CD4-positive, alpha-beta T cell treated with Interleukin-4 for 4 hours (primary cell): ENCODE measurements at places on chromosomes 16 and 17.

GRCh38 chr17:4854111-4854681 is 21.1 kb downstream of the MINK1 start:
- no peak for DNase-seq

- DNase-seq = no peak
Measured at GRCh38 chr17:76131692-76132573, 9.1 kb downstream of the FOXJ1 start.

- no peak for DNase-seq
Measured at GRCh38 chr16:73058616-73059409, 10.9 kb upstream of the ZFHX3 start.

- peak; percentile 27 for DNase-seq
Measured at GRCh38 chr17:1398931-1399678, 917 bp downstream of the YWHAE start.

DNA sequence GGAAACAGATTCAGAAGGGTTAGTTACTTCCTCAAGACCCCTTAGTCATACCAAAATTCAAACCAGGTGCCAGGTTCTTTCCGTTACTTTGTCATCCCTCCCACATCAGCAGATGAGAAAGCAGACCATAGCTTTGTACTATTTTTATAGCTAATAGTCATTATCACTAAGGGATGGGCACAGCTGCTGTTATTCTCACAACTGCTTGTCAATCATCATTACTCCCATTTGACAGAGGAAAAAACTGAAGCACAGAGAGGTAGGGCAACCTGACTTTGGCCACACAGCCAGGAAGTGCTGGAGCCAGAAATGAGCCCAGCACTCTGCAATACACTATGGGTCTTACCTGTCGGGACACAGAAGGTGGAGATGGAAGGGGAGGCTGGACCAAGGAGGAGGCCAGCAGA is 30.0 kb downstream of the TEKT5 start:
- DNase-seq = no peak

GRCh38 chr16:19513377-19514053 is 8.4 kb downstream of the GDE1 start:
- DNase-seq = no peak

DNA sequence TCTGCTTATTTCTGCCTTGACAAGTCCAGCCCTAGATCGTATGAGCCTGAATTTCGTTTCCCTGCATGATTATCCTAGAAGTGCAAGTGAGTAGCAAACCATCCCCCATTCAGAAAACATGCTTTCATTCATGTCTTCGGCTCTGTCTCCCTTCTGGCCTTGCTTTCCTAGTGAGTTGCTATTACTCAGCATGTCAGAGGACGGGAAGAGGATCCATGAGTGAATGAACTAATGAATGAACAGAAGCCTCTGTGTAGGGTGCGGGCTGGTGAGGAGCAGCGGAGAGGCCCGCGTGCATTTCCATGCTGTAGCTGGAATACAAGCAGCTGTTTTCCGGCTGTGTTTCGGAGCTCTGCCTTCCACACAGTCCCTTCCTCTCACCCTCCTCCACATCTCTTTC is 155.7 kb upstream of the NOL11 start:
- DNase-seq = no peak

GRCh38 chr16:87809150-87809902 is 43.5 kb upstream of the KLHDC4 start:
- DNase-seq = no peak

DNA sequence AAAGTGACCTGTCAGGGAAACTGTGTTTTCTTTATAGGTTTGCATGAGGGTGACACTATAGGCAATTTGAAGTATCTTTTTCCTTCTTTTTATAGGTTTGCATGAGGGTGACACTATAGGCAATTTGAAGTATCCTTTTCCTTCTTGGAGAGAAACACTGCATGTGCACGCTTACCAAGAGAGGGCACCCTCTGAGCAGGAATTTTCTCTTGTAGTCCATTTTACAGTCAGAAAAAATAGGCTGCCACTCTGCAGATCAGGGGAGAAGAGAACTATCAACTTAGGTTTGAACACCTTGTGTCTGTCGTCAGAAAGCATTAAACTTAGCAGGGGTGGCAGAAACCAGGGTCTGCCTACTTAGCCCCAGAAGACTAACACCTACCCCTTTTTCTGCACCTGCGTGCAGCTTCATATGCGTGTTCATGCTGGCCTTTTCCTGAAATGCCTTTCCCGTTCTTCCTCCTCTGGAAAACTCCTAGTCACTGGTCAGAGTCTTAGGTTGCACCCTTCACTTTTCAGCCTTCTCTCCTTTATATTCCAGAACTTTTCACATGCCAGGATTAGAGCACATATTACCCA is 16.4 kb upstream of the SMIM36 start:
- no peak for DNase-seq

GRCh38 chr16:56558024-56558747 is 6.7 kb upstream of the MT4 start:
- no peak for DNase-seq

GRCh38 chr17:81309140-81309858 is 14.2 kb upstream of the SLC38A10 start:
- peak; percentile 23 for DNase-seq

DNA sequence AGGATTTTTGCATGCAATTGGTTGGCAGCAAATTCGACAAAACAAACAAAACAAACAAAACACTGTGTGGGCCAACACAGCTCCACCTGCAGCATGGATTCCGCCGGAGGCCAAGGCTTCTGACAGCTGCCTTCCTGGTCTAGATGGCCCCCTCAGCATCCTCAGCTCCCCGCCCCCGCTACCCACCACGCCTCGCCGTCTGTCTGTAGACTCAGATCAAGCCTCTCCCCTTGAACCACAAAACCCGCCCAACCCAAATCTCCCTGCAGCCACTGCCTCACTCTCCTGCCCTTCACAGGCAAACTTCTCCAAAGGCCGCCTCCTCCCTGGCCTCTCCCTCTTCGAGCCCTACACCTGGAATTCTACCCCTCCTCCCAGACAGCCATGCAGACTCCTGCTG is 57.9 kb downstream of the RTN4RL1 start:
- no peak for DNase-seq

GRCh38 chr16:82667437-82667836 is 40.7 kb downstream of the CDH13 start:
- DNase-seq = no peak

DNA sequence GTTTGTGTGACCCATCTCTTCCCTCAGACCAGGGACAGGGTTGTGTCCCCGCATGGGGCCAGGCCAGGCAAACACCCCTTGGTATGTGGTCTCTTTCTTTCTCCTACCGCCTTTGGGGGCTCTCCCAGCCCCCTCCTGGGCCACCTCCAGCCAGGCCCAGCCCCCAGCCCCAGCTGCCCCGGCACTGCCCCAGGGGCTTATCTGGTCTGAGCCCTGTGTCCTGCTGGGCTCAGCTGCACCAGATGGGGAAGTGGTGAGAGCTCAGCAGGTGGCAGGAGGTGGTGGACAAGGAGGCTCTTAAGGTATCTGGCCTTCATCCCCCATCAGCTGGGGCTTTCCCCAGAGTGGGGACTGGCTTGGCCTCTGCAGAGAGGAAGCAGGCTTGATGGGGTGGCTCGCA is 8.7 kb downstream of the ADAM11 start:
- no peak for DNase-seq

DNA sequence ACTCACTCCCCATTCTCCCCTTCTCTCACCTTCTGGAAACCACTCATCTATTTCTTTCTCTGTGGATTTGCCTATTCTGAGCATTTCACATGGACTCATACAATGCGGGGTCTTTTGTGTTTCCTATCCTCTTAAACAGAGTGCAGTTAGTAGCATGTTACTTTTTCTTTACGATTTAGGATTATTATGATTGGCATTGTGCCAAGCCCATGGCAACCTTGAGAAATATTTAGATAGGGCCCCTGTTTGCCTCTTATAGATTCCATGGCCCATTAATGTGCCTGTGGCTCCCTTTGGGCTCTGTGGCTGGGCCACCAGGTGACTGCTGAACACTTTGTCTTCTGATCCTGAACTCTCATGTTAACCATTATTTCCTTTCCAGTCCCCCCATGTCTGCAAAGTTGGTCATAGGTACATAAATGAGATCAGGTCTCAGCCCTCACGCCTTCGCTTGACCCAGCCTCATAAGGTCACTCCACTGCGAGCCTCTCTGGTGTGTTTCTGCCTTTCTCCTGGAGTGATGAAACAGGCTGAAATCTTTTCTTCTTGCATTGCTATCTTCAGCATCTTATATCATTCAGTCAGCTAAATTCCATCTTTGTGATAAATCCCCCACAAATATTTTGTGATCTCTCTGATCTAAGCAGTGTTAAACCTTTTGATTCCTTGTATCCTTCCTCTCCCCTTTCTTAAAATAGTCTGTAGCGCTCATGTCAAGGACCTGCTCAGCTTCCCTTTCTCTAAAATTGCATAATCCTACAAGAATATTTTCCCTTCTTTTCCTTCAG is 44.0 kb downstream of the MYH3 start:
- DNase-seq = no peak

DNA sequence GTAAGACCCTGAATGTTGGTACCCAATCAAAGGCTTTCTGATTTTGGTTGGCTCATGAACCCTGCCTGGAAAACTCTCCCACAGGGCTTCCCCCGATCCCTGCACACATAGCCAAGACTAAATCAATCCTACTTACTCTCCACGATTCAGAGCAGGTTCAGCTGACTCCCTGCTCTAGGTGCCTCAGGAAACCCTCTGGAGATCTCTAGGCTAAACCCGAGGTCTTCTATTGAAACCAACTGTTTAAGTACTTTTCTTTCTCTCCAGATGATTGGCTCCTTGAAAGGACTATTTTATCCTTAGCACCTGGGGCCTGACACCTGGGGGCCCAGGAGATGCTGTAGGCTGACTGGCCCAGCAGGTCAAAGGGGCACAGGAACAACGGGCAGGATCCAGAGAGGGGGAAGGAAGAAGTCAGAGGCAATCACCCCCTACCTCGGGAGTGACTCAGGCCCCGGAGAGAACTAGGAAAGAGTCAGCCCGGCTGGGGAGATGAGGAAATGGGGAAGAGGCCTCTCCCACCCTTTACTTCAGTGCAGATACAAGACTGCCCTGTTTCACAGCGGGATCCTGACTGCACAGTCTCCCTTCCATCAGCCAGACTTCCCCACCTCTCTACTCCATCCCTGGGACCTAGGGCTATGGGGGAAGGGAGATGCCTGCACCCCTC is 2.0 kb downstream of the TBC1D10B start:
- DNase-seq = no peak

- DNase-seq = peak; percentile 39
Measured at GRCh38 chr16:4515611-4516233, 22.9 kb downstream of the CDIP1 start.

DNA sequence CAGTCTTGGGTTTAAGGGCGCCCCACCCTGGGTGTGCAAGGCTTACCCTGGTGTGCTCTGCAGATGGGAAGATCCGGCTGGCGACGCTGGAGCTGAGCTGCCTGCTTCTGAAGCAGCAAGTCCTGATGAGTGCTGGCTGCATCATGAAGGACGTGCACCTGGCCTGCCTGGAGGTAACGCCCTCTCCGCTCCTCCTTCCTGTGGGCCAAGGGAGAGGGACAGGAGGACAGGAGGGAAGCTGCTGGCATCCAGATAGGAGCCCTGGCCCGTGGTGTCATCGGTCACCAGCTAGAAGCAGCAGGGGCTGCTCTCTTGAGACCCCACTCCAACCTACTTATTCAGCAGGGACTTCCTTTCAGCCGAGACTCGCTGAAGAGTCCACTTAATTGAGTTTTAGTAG is 97.8 kb downstream of the CLEC16A start:
- no peak for DNase-seq

DNA sequence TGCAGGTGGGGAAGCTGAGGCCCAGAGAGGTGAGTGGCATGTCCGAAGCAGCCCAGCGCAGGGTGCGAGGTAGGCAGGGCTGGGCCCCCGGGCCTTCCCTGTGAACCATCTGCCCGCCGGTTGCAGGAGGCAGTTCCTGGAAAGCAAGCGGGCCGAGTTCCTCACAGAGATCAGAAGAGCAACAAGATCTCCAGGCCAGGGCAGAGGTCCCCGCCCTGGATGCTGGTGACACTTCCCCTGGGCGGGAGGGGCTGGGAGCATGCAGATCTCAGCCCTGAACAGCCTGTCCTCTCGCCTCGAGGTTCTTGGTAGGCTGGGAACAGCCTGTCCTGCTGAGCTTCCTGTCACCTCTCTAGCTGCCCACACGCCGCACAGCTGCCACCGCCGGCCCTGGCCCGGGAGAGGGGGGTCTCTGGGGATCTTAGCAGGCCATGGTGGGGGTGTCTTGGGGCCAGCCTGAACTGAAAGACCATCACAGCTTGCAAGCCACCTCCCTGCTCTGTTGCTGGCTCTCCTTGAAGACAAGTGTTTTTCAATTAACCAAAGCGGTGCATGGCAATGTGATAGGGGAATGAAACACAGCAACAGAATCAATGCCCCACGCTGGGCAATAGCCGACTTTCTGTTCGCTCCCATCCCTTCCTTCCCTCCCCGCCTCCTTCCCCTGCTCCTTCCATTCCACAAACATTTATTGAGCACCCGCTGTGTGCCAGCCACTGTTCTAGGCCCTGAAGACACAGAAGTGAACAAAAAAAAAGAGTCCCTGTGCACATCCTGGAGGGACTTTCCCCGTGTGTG is 31.7 kb downstream of the SOCS1 start:
- peak; percentile 53 for DNase-seq

DNA sequence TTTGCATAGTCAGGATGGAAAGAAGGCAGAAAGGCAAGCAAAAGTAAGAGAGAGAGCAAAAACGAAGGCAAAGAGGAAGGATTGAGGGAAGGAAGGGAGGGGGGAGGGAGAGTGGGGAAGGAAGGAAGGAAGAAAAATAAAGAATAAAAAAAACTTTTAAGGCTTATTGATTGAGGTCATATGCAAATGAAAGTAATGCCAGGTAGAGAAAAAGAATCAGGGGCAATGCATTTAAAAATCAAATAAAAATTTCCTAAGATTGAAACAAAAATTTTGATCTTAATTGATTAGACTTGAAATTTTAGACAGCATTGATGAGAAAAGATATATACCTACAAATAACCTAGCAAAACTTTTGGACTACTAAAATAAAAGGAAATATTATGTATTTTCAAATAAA is 153.9 kb upstream of the KIF2B start:
- no peak for DNase-seq

DNA sequence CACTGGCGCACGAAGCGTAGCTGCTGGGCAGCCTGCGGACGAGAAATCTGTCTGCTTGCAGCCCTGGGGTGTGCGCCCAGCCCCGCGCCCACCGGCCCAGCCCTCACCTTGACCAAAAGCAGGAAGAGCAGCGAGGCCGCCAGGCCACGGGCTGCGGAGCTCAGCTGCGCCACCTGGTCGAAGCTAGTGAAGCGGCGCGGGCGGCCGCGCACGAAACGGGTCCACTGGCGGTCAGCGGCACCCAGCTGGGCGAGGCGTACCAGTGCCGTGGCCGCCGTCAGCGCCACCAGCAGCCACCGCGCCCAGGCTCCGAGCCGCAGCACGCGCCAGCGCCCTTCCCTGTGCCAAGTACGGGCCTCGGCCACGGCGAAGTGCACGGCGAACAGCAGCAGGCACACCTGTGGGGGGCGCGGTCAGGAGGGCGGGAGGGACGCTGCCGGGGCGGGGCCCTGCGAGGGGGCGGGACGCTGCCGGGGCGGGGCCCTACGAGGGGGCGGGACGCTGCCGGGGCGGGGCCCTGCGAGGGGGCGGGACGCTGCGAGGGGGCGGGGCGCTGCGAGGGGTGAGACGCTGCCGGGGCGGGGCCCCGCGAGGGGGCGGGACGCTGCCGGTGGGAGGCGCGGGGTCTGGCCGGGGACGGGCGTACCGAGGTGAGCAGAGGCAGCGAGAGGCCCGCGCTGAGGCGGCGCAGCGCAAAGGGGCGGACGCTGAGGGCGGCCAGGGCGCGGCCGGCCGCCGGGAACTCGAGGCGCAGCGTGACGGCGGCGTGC is 43.2 kb downstream of the TSC2 start:
- no peak for DNase-seq
